ENCODE measurements at places on chromosomes 2 and 18.

GRCh38 chr2:136705336-136705735, 60.0 kb upstream of the THSD7B start:
- no peak for DNase-seq

DNA sequence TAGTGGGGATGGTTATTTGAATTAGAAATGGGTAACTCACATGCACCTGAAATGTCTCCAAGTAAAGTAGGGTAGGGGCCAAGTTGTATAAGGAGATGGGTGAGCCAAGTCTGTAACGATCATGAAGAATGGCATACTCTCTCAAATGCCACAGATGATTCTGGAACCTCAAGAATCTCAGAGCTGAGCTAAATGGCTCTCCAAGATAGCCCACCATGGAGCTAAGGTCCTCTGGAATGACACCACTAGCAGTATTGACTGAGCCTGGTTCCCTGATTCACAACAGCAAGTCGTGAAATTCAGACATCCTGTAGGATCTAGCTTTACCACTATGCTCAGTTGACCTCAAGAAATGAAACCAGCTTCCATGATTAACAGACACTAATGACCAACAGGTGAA, 115.9 kb upstream of the EPAS1 start:
- DNase-seq, result no peak

DNA sequence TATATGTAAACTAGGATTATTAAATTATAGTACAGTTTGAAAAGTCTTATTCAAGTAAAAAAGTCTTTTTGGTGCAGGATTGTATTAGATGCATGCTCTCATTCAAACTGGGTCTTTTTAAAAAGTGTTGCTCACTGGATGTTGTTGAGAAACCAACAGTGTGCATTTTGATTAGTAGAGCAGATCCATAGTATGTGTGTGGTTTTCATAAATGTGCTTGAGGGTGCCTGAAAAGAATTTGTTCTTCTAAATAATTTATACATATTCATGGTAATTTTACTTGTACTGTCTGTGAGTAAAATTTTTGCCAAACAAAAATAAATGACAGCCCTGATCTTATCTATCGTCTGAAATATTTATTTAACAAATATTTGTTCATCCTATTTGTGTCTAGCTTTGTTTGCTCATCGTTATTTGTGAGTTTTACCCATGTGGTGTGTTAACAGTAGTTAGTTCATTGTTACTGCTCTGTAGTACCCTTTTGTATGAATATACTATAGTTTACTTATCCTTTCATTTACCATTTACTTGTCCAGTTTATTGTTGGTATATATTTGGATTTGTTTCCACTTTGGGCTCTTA, 50.4 kb downstream of the PTPN4 start:
- DNase-seq, result no peak

DNA sequence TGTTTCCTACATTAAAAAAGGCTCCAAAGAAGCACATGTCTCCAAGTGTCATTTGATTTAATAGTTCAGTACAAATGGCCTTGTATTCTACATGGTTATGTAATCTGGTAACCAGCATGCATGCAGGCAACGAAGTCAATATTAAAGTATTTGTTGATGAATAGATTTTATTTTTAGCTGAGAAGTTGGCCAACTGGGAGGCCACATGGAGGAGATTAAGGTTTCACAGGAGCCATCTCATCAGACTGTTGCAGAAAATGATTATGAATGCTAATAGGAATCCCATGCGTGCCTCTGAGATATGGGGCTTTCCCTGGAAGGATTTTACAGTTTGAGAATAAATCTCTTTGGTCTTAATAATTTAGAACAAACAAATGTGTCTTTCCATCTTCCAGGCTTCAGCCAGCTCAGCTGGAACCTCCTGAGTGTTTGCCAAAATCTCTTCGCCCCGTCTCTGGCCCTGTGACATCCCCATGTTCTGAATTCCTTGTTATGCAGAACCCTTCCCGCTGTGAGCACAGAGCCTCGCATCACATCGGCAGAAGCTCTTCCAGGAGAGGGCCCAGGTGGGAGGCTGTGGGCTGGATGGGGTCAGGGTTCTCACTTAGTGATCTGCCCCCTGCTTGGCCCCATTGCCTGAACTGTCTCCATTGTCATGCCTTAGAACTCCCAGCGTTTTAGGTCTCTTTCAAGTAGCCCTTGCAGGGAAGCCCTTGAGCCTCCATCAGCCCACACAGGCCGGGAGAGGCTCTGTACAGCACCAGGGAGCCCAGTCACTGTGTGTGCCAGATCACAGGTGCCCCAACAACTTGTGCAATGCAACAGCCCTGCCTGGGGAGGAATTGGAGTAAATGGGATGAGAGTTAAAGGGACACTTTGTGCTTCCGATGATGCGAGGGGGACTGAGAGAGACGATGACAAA, 190.5 kb upstream of the TWIST2 start:
- no peak for DNase-seq

DNA sequence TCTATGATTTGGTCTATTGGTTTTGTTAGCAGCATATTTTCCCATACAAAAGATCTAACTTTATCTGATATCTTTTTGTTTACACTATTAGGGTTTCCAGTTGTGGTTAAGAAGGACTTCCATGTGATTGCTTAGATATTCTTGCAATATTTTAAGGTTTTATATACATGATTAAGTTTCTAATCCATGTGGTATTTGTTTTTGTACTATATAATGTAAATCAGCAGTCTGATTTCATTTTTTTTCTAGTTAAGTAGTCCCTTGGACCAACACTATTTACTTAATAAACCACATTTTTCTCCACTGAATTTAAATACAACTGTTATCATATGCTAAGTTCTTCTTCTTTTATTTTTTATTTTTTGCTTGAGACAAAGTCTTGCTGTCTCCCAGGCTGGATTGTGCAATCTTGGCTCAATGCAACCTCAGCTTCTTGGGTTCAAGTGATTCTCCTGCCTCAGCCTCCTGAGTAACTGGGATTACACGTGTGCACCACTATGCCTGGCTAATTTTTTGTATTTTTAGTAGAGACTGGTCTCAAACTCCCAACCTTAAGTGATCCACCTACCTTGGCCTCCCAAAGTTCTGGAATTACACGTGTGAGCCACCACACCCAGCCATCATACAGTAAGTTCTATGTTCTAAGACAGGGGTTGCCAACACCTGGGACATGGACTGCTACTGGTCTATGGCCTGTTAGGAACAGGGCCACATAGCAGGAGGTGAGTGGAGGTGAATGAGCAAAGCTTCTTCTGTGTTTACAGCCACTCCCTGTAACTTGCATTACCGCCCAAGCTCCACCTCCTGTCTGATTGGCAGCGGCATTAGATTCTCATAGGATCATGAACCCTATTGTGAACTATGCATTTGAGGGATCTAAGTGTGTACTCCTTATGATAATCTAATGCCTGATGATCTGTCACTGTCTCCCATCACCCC, 58.5 kb upstream of the RAB27B start:
- no peak for DNase-seq

- DNase-seq, result no peak
Observed at GRCh38 chr18:36744261-36744876, 84.4 kb downstream of the TPGS2 start.

GRCh38 chr2:143000599-143000998, 123.1 kb downstream of the KYNU start:
- DNase-seq, result no peak

DNA sequence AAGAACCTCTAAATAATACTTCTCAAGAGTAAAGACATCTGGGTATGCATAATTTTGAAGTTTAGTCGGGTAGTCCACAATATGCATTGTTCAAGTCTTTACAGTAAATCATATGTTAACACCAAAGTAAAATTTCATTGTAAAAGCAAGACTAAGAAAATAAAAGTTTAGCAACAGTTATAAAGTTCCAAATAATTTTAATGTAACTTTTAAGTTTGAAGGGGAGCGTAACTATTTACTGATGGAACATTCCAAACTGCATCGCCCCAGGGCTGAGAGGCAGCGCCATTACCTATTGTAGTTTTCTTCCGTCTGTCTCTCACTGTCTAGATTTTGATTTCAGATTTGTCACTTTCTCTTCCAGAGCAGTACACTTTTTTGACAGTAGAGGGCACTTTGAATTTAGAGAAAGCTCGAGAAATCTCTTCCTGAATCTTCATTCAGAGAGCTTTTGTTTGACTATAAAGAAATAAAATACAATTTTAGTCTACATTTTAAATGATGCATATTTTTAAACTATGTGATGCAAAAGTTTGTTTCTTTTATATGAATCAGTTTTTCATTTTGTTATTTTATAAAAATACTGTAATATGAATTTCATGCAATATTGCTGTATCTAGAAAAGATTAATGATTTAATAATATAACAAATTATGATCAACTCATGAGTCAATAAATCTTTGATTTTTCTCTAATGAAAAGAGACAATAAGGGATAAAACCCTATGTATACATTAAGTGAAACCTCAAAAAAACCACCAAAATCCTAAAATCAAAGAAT, 389.8 kb downstream of the FIGN start:
- DNase-seq, result no peak

- DNase-seq, result no peak
Observed at GRCh38 chr2:46198164-46198883, 98.9 kb upstream of the EPAS1 start.

- DNase-seq, result no peak
Observed at GRCh38 chr2:238897122-238897880, 49.4 kb downstream of the TWIST2 start.

DNA sequence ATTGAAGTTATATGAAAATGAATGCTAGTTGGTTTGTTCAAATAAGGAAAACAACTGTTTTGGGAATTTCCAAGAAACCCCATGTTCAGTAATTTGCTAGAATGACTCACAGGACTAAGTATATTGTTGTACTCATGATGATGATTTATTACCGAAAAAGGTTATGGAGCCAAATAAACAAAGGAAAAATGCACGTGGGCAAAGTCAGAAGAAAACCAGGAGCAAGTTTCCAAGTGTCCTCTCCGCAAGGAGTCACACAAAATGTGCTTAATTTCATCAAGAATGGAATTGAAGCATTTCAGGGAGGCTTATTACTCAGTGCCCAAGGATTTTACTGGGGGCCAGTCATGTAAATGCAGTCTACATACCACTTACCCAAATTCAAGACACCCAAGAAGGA, 1652.4 kb upstream of the TMEFF2 start:
- no peak for DNase-seq

- no peak for DNase-seq
Observed at GRCh38 chr18:74204526-74205152, 56.3 kb downstream of the TIMM21 start.

- DNase-seq, result no peak
Observed at GRCh38 chr2:232838406-232838874, 31.6 kb upstream of the SNORC start.

- DNase-seq, result no peak
Observed at GRCh38 chr2:230457073-230457768, 41.2 kb downstream of the SP100 start.

DNA sequence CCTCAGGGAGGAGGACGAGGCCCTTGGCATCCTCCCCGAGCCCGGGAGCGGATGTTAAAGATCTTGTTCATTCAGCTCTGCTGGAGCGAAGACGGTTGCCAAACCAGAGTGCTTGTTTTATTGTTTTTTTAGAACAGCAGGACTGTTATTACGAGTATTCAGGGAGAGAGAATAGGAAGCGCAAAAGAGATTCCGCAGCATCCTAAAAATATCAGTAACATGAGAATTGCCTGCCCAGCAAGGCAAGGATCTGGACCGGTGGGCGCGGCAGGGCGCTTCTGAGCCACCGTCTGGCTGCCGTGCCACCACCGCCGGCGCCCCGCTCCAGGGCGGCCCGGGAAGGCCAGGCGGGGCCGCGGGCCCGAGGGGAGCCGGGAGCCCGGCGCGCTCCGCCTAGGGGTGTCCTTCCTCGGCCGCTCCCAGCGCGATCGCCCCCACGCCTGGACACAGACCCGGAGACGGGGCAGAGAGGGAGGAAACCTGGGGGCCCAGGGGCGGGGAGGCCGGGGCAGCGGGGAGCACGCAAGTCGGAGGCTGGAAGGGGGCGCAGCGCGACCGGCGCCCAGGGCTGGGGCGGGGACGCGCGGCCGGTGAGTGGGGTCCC, 843 bp downstream of the CYS1 start:
- DNase-seq, result no peak

GRCh38 chr2:238596571-238597551, 170.1 kb downstream of the ASB1 start:
- DNase-seq, result no peak

- no peak for DNase-seq
Observed at GRCh38 chr2:169047256-169048250, 16.4 kb upstream of the ABCB11 start.
